ENCODE measurements at places on chromosomes 2 and 18. TPM values are rescaled to one million over a fixed set of nuclear protein-coding genes. Genes with fewer than 3 reads are reported as not detected.

UPP2 gene
- total RNA-seq = not detected

SCN9A gene
- total RNA-seq = 2.5 TPM

CNGA3 gene
- 0.06 TPM for total RNA-seq

ATP6V1C2 gene
- total RNA-seq = 0.06 TPM

ANKRD30B gene
- not detected for total RNA-seq

C2orf92 gene
- 1.1 TPM for total RNA-seq
